T follicular helper cell (primary cell): ENCODE measurements at places on chromosomes 13 and 19.

GRCh38 chr13:100707818-100708740 is 33.5 kb upstream of the TMTC4 start:
- no peak for DNase-seq

GRCh38 chr13:71871844-71872243 is 4.8 kb upstream of the DACH1 start:
- no peak for DNase-seq

GRCh38 chr19:28633319-28634018 is 579.5 kb downstream of the UQCRFS1 start:
- DNase-seq, result no peak

- DNase-seq, result no peak
Observed at GRCh38 chr13:40220299-40220935, 446.0 kb downstream of the FOXO1 start.

DNA sequence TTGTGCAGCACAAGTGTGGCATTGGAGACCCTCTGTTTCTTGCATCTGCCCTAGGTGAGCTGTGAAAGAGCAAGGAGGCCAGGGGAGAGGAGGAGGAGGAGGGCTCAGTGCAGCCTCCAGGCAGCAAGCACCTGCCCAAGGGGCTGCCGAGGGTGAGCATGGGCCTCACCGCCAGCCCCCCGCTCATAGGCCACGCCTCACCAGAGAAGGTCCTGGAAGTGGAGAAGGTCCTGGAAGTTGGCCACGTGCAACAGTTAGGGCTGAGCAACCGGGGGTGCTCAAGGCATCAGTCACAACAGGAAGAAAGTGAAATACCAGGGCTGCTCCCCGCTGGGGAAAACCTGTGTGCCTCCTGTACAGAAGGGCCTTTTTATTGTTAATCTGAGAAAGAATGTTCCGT is 168.9 kb downstream of the TEX29 start:
- no peak for DNase-seq

- no peak for DNase-seq
Observed at GRCh38 chr13:76522083-76522755, 364.0 kb downstream of the KCTD12 start.

- DNase-seq, result peak; percentile 34
Observed at GRCh38 chr19:1512671-1513498, at the start of gene ADAMTSL5. ADAMTSL5 (minus strand) TSS chr19:1513019; CDS start chr19:1510943, 2,076 bp downstream.

GRCh38 chr19:2353159-2353886 is 6.7 kb upstream of the TMPRSS9 start:
- no peak for DNase-seq

DNA sequence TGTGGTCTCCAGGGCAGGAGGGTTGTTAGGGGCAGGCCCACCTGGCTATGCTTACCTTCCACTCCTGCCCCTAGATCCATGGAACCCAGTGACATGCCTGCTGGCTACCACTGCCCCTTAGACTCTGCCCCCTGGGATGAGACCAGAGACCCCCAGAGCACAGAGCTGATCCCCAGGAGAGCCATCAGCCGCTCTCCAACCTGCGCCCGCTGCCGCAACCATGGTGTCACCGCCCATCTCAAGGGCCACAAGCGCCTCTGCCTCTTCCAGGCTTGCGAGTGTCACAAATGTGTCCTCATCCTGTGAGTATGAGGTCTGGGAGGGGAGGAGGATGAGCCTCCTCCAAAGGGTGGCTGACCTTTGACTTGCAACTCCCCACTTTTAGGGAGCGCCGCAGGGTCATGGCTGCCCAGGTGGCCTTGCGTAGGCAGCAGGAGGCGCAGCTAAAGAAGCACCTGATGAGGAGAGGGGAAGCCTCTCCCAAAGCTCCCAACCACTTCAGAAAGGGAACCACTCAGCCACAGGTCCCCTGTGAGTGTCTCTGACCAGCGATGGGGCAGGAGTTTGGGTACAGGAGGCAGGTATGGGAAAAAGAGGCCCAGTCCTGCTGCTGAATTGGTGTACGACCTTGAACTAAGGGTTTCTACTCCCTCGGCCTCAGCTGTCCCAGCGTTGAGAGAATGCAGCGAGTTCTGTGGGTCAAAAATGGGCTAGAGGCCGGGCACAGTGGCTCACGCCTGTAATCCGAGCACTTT is 2.7 kb downstream of the DMRTC2 start:
- DNase-seq, result no peak

GRCh38 chr13:77991003-77991402 is 72.4 kb upstream of the EDNRB start:
- DNase-seq, result no peak

GRCh38 chr19:11435833-11436313 is 438 bp downstream of the PRKCSH start:
- DNase-seq, result no peak

DNA sequence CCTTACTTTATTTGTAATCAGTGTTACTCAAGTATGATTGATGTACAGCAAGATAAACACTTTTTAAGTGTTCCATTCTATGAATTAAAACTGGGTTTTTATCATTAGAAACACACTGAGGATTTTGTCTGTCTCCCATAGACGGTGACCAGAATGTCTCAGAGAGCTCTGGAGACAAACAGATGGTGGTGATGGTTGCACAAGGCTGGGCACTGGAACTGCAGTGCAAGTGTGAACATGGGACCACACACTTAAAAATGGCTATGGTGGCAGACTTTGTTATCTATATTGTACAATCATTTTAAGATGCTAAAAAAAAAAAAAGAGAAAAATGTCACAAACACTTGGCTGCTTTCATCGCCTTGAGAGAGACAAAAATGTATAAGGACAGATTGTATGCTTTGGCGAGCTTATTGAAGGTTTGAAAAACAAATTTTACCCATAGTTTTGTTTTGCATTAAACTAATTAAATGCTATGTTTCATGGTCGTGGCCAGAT is 273.0 kb downstream of the SHISA2 start:
- no peak for DNase-seq

- peak; percentile 69 for DNase-seq
Observed at GRCh38 chr19:55088543-55089341, 13.1 kb downstream of the EPS8L1 start.

DNA sequence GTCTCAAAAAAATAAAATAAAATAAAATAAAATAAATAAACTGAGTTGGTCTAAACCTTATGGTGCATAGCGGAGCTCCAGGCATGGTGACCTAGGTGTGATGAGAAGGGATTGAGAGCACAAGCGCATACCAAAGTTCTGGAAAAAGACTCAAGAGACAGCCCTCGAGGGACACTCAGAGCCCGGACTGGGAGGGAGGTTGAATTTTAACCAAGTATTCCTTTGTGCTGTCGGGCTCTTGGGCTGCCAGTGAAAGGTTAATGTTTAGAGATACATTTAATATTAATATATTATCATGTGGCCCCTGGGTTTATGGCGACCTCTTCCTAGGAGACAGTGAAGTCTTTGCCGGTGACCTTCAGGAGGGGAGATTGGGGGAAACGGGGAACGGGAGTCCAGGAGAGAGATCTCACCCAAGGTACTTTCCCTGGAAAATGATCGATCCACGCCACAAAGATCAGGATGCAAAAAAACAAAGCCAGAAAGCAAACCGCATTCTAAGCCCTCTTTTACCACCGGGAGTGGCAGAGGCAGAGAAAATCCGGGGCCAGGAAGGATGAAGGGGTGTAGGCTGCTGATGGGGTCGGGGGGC is 1.6 kb downstream of the FUT6 start:
- DNase-seq, result no peak

DNA sequence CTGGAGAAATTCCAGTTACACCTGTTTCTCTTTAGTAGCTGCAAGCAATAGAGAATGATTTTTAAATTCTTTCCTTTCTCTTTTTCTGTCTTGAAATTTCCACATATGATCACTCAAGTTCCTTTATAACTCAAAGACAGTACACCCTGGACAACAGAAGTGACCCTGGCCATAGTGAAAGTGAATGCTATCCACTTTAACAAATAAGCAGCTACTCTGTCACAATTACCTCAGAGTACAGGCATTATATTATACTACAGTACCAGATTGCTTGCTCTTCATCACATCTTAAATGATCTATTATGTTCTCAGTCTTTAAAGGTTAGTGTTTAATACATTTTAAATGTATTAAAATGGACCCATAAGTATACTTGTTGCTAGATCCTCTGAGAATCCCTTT is 136.2 kb downstream of the KLF12 start:
- DNase-seq, result no peak

DNA sequence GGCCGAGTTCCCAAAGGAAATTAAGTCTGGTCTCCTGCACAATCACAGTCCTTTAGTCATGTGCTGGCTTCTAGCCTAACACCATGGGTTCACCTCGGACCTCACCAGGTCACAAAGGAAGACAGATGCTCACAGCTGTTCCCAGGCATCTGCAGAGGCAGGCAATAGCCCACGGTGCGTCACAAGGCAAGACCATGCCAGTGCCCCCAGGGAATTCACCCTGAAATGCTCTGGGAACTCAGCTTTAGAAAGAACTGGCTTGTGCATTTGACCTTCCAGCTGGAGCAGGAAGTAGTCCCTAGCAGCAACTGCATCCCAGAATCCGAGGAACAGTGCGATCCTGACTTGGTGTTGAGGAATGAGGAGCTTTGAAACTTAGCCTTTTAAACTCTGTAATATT is 96.8 kb upstream of the WASF3 start:
- no peak for DNase-seq

- DNase-seq, result no peak
Observed at GRCh38 chr13:39263033-39263432, 224.8 kb downstream of the NHLRC3 start.
